CD4-positive, alpha-beta memory T cell (primary cell): ENCODE measurements at places on chromosomes 12 and 14.
A peak's percentile ranks its signal among the peaks of the same experiment; 100 is the strongest.

- DNase-seq: no peak
These were observed 42.0 kb downstream of the KCNK13 start for GRCh38 chr14:90103808-90104207.

DNA sequence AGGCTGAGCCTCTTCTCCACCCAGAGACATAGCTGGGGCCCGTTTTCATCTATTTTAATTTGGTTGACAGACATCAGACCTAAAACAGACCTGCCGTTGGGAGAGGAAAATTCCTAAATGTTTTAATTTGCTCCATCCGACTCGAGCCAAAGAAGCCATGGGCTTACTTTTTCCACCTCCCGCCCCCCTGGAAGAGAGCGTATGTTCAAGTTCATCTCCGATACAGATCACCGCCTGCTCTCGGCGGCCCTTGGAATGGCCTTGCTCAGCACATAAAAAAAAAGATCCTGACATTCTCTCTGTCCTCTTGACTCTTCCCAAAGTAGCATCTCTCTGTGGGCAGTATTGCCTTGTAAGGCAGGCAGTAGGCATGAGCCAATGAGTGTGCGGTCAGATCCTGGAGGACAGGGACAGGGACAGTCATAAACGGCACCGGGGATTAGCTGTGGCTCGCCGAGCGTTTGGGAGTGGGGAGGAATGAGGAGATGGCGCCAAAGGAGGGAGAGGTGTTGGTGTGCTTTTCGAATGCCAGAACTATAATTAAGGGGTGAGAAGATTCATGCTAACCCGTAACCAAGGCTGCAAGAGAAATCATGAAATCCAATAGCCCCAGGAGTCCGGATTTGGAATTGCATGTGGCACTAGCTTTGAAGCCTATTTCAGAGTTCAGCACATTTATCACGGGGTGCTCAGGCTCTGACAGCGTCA, 47.9 kb upstream of the MEG3 start:
- DNase-seq: no peak

DNA sequence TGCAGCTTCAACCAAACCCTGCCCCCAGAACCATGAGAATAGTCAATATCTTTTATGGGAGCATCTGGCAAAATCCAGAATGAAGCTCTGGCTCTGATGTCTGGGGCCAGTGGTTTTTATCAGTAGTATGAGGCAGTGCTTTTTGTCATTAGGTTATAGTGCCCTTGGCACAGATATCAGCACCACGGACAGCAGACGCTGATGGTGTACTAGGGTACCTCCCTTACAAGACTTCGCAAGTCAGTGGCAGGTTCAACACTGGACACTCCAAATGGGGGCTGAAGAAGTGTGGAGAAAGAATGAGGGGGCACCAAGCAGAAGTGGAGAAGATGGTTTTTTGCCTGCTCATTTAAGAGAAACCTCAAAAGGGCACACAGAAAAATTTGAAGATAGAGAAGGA, 68.2 kb upstream of the E2F7 start:
- DNase-seq: no peak

GRCh38 chr14:89849931-89850330, 104.6 kb downstream of the EFCAB11 start:
- no peak for DNase-seq

GRCh38 chr12:11769723-11770514, 120.4 kb downstream of the ETV6 start:
- peak; percentile 21 for DNase-seq

- DNase-seq: no peak
These were observed 105.4 kb downstream of the TTC8 start for GRCh38 chr14:88929656-88930436.

GRCh38 chr12:126397071-126397581, 1331.9 kb downstream of the AACS start:
- no peak for DNase-seq

DNA sequence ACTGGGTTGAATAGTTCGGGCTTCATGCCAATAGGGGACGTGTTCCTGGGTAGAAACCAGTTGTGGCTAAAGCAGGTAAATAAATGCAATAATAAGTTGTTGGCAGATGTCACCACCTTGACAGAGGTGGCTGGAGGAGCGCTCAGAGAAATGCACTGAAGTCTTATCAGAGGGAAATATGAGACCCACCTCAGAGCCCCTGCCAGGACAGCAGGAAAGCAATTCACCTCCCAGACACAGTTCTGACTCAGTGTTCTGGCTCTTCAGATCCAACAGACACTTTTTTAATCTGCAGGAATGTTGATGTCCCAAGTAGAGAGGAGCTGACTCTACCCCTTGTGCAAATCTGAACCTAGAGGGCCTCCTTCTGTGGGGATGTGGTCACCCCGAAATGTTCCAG, 687.1 kb upstream of the FBXO33 start:
- no peak for DNase-seq
